ENCODE measurements at places on chromosomes 12 and 14. TPM values are rescaled to one million over a fixed set of nuclear protein-coding genes. Genes with fewer than 3 reads are reported as not detected.
A peak's percentile ranks its signal among the peaks of the same experiment; 100 is the strongest.

DNA sequence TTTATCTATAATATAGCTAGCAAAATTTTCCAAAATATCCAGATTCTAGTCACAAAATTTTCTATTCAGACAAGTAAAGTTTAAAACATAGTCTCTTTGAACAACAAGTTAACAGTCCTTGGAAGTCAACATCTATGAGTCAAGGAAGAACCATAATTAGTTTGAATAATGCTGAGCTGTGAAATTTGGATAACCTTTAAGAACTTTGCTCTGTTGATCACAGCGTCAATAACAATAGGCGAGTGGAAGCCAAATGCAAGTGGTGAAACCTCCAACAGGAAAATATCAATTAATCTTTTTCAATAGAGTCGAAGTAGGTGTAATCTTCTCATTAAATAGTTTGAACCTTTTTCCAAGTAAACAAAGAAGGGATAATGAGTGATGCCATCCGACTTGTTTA is 466.6 kb downstream of the FOXG1 start:
- no peak overlapping the region for H3K4me3 ChIP-seq
- H3K27ac ChIP-seq, result no peak overlapping the region
- peaks cover 18% of the 10 kb centered on the region for H3K4me1 ChIP-seq
- DNase-seq, result no peak
- H3K36me3 ChIP-seq, result no peaks in the 10 kb centered on the region
- no peaks in the 10 kb centered on the region for H3K27me3 ChIP-seq

GRCh38 chr14:55938249-55938791 is 179.9 kb upstream of the PELI2 start:
- H3K4me1 ChIP-seq, result peaks cover 8% of the 10 kb centered on the region
- H3K27ac ChIP-seq, result no peak overlapping the region
- H3K27me3 ChIP-seq, result peaks cover 12% of the 10 kb centered on the region
- peak; percentile 56 for DNase-seq
- no peaks in the 10 kb centered on the region for H3K36me3 ChIP-seq

The CLEC14A gene
- not detected for total RNA-seq

The PDZRN4 gene
- not detected for total RNA-seq
